ENCODE measurements at places on chromosomes 6 and 20.

DNA sequence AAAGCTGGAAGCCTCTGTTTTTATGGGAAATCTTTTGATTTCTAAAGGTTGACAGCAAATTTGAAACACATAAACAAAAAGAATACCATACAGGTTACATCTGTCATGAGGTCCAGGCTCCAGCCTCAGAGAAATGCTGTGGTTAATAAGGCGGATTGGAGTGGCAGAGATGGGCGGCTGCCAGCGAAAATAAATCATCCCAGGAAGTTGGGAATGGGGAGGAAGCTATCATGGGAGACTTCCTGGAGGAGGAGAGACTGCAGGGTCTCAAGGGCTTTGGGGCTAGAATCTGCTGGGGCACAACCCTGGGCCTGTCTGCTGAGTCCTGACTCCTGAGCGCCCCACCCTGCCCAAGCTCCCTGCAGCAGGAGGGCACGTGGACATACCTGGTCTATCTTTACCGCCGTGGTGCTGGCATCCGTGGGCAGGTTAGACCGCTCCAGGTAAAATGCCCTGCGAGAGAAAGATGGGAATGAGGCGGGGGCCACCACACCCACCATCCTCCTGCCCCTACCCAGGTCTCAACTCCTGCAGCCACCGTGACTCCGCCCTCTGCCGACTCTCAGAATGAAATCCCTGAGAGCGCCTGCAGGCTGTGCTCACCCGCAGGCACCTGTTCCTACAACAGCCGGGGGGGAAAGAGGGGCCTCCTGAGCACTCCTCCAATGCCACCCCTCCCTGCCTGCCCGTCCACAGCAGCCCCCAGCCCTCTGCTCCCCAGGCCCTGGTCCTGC is 197.3 kb downstream of the PREX1 start:
- DNase-seq, result no peak

DNA sequence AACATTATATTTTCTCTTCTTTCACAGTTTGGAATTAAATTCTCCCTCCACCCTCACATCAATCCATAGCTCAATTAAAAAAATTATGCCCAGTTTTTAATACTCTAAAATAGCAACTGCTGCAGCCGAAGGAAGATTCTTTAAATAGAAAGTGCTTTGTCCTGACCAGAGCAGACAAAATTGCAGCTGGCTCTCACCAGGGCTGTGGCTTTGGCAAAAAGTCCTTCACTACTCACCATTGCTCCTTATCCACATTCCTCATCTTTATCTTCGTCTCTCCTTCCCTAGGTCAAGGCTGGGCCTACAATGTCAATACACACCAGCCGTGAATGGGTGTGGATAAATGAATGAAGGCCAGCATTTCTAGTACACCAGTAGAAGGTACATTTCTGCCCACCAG is 107.9 kb upstream of the VGLL2 start:
- no peak for DNase-seq

DNA sequence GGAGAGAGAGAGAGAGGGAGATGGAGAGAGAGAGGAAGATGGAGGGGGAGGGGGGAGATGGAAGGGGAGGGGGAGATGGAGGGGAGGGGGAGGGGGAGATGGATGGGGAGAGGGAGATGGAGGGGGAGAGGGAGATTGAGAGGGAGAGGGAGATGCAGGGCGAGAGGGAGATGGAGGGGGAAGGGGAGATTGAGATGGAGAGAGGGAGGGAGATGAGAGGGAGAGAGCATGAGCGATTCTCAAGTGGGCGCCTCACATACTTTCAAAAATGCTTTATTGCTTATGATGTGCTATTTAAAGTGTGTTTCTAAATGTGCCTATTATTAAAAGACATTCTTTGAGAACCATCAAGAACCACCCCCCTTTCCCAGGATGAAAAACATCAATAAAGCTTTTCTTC is 43.7 kb upstream of the DACT2 start:
- DNase-seq, result no peak

DNA sequence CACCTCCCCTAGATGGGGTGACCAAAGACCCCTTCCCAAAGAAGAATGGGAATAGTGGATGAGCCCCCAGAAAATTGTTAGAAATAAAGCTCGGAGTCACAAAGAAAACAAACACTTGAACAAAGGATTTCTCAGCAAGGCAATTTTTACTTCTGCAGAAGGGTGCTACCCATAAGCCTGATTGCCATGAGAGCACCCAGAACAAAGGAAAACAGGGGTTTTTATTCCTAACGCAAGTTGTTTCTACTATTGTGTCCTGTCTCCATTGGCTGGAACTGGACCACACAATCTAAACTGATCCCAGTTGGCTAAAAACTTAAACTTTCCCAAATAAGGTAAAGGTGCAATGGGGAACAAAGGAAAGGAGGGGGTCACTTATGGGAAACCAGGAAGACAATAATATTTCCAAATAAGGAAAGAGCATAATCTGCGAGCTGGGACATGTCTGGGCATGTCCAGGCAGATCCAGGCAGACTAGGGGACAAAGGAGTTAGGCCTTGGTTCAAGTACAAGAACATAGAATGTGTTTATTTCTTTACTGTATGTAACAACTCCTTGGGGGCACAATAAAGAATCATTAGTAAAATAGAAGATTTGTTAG is 20.0 kb downstream of the HLA-B start:
- no peak for DNase-seq

DNA sequence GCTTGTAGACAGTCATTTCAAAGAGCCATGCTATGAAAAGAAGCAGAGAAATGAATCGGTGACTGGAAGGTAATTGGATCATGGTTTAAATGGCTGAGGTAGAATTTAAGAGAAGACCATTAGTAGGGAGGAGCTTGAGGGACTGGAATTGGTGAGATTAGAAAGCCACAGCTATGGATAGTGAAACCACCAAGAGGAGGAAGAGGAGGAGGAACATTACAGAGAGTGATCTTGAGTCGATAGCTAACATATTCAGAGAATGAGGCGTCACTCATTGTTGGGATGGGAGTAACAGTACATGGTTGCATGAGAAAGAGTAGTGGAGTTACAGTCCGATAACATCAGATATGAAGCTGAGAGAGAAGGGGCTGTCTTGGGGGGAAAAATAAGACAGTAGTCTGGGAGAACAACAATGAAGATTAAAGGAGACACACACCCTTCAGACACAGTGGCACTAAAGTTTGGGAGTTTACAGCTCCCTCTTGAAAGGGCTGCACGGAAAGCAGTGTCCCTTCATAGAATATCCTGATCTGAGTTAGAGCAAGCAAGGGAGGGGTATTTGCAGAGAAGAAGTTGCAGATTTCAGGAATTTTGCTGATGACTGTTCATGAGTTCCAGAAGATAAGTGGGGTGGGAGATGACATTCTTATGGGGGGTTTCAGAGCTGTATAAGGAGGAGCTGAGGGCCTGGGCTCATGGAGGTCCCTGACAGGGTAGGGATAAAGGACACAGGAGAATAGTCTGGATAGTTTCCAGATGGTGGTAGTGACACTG is 15.1 kb upstream of the LAMP5 start:
- no peak for DNase-seq

GRCh38 chr6:41449399-41450245 is 96.6 kb upstream of the FOXP4 start:
- DNase-seq, result no peak

GRCh38 chr6:18485660-18486435 is 98.7 kb downstream of the RNF144B start:
- DNase-seq, result no peak

- DNase-seq, result no peak
These were observed 64.0 kb downstream of the ARHGAP18 start for GRCh38 chr6:129645830-129646579.

DNA sequence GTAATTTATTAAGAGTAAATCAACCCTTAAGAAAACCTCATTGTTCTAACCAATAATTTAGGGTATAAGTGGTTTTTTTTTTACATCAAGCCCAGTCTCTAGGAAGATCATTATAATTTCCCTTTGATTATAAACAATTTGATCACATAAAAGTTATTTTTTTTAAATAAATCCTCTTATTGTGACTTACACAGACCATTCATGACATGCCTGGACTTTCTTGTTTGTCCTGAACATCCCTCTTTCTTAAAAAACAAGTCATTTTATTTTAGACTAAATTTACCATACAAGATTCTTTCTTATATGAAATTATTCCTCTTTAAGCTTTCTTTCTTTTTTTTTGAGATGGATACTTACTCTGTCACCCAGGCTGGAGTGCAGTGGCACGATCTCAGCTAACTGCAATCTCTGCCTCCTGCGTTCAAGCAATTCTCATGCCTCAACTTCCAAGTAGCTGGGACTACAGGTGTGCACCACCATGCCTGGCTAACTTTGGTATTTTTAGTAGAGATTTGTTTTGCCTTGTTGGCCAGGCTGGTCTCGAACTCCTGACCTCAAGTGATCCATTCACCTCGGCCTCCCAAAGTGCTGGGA is 53.6 kb upstream of the AGPAT4 start:
- DNase-seq, result no peak

GRCh38 chr6:3324262-3324942 is 65.7 kb downstream of the PSMG4 start:
- DNase-seq, result peak; percentile 73

- DNase-seq, result no peak
These were observed 84.6 kb downstream of the DCDC2 start for GRCh38 chr6:24273096-24273870.

- no peak for DNase-seq
These were observed 127.7 kb downstream of the ALDH8A1 start for GRCh38 chr6:134821928-134822864.

DNA sequence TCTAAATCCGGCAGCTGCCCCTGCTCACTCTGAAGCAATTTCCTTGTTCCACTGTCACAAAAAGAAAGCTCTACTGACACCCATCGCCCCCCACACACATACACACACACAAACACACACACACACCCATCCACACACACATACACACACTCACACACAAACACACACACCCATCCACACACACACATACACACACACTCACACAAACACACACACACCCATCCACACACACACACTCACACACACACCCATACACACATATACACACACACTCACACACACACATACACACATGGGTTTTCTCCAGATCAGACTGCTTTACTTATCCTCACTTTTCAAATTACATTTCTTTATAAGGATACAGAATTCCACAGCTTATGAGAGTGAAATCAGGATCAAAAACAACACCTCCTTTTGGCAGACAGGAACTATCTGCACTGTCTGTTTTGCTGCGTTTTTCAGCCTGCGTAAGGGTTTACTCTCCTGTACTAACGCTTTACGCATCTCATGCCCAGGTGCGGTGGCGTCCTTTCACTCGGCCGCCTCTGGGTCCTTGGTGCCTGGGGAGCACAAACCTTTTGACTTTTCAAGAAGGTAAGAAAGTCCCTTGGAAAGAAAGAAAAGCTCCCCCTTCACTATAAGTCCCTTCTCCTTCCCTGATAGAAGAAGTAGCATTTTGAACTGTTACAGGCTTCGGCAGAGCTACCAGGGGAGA is 8.0 kb downstream of the DACT2 start:
- no peak for DNase-seq

GRCh38 chr6:47238456-47238995 is 71.2 kb downstream of the TNFRSF21 start:
- no peak for DNase-seq

- DNase-seq, result no peak
These were observed 95.3 kb upstream of the ARMC2 start for GRCh38 chr6:108752733-108753590.

- DNase-seq, result no peak
These were observed 26.8 kb downstream of the SPTLC3 start for GRCh38 chr20:13035399-13036152.

DNA sequence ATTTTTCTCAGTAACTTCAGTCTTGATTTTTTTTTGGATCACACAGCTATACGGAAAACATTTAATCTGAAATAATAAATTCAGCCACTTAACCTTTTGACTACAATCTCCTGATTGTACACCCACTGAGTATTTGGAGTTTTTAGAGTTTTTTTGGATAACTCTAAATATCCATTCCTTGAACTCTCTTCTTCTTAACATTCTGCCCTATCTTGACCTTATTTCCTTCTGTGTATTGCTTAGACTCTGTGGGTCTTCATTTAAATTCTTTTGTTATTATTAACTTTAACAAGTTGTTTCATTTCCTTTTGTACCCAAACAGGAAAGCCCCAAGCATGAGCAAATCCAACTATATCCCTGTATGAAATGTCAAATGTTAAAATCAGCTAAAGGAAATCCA is 170.2 kb upstream of the PTCHD4 start:
- DNase-seq, result no peak

DNA sequence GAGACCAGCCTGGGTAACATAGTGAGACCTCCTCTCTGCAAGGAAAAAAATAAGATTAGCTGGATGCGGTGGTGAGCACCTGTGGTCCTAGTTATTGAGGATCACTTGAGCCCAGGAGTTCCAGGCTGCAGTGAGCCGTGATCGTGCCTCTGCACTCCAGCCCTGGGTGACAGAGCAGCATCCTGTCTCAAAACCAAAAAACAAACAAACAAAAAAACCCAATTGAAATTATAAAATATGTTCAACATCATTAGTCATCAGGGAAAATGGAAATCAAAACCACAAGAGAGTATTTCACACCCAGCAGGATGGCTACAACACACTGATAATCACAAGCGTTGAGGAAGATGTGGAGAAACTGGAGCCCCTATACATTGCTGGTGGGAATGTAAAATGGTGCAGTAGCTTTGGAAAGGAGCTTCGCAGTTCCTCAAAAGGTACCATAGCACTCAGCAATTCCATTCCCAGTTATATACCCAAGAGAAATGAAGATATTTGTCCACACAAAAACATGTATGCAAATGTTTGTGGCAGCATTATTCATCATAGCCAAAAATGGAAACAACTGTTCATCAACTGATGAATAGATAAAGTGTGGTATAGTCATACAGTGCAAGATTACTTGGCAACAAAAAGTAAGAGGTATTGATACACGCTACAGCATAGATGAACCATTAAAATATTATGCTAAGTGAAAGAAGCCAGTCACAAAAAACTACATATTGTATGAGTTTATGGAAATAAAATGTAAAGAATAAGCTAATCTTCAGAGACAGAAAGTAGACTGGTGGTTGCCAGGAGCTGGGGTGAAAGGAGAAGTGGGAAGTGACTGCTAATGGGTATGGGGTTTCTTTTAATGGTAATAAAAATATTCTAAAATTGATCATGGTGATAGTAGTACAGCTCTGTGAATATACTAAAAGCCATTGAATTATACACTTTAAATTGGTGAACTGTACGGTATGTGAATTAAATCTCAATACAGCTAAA is 38.7 kb upstream of the RIPOR2 start:
- no peak for DNase-seq

- no peak for DNase-seq
These were observed 3.9 kb upstream of the SRSF3 start for GRCh38 chr6:36590237-36590636.

DNA sequence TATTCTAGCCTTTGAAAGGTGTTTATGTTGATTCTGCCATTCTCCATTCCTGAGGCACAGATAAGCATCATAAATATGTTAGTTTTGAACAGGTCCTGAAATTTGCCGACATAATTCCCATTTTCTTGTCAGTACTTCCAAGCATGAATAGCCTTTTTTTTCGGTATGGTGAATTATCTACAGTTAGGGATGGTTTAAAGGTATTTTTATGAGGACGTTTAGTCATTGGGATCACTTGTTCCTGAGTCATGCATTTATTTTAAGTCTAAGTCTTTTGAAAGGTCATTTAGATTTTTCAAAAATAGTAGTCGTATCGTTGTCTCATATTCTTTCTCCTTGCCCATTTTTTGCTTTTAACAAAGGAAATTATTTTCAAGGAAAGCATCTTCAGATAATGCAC is 98.7 kb downstream of the PHACTR3 start:
- no peak for DNase-seq

- DNase-seq, result no peak
These were observed 7.3 kb downstream of the JAG1 start for GRCh38 chr20:10666221-10667076.

GRCh38 chr6:33557376-33557775 is 22.7 kb downstream of the BAK1 start:
- no peak for DNase-seq

GRCh38 chr6:89736893-89737292 is 82.7 kb downstream of the MDN1 start:
- DNase-seq, result no peak

All from T1000 (cell line).